ENCODE measurements at places on chromosomes 11 and 22. TPM values are rescaled to one million over a fixed set of nuclear protein-coding genes. Genes with fewer than 3 reads are reported as not detected.

MIOX gene
- not detected for total RNA-seq

C22orf31 gene
- not detected for total RNA-seq

ART1 gene
- total RNA-seq = not detected

DNA sequence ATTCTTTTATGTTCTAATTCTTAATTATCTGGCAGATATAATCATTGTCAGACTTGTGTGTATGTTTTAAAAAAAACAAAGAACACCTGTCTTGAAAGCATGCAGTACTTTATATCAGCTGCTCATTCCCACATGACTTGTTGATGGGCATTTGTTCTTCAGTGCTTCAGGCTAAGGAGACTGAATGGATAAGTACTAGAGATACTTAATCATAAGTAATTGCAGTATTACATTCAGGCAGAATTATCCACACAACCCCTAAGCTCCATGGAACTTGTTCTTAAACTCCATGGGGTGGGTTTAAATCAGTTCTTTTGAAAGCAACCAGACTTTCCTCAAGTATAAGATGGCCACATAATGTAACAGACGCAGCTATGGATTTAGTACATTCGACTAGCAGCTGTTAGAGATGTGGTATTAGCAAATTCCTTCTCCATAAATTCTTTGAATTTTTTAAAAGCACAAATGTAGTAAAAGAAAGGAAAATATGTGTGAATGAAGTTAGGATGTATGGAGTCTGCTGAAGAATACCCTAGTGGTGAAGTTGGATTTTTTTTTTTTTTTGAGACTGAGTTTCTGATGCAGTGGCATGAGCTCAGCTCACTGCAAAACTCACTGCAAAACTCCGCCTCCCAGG lies 3.0 kb downstream of the JAM3 start:
- H3K4me3 ChIP-seq = no peak overlapping the region
- H3K36me3 ChIP-seq = no peaks in the 10 kb centered on the region
- H3K27me3 ChIP-seq = no peaks in the 10 kb centered on the region
- H3K27ac ChIP-seq = no peak overlapping the region
- DNase-seq = no peak

C11orf87 gene
- total RNA-seq = not detected

DNA sequence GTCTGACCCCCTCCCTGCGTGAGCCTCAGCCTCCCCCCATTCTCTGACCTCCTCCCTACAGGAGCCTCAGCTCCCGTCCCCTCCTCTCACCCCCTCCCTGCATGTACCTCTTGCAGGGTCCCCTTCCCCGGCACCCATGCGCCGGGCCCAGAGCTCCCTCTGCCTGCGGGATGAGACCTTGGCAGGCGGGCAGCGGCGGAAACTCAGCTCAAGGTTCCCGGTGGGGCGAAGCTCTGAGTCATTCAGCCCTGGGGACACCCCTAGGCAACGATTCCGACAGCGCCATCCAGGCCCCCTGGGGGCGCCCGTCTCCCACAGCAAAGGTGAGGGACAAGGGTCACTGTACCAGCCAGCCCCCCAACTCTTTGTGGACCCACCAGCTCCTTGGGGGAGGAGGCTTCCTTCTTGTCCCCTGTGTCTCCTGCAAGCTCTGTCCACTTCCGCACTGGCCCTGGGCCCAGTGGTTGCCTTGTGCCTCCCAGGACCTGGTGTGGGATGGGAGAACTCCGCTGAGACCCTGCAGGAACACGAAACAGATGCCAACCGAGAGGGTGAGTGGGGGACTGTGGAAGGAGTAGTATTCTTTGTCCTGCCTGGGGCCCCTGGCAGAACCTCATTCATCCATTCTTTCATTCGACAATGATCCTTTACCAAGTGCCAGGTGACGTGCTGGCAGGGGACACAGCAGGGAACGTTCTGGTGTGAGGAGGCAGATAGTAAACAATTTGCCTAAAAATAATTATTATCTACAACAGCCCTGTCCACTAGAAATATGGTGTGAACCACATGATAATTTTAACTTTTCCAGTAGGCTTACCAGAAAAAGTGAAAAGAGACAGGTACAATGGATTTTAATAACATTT lies 3.7 kb upstream of the RPS6KA4 start:
- H3K27me3 ChIP-seq = no peaks in the 10 kb centered on the region
- peak overlapping the region; percentile 27 for H3K4me3 ChIP-seq
- peak overlapping the region; percentile 86 for H3K27ac ChIP-seq
- no peaks in the 10 kb centered on the region for H3K36me3 ChIP-seq

ZNF280B gene
- 0.55 TPM for total RNA-seq

GRCh38 chr22:46767249-46767985 lies 5.0 kb downstream of the TBC1D22A start:
- H3K27me3 ChIP-seq = no peaks in the 10 kb centered on the region
- peaks cover 78% of the 10 kb centered on the region for H3K4me1 ChIP-seq
- H3K4me3 ChIP-seq = no peak overlapping the region
- H3K27ac ChIP-seq = peak overlapping the region; percentile 51
- DNase-seq = no peak

DNA sequence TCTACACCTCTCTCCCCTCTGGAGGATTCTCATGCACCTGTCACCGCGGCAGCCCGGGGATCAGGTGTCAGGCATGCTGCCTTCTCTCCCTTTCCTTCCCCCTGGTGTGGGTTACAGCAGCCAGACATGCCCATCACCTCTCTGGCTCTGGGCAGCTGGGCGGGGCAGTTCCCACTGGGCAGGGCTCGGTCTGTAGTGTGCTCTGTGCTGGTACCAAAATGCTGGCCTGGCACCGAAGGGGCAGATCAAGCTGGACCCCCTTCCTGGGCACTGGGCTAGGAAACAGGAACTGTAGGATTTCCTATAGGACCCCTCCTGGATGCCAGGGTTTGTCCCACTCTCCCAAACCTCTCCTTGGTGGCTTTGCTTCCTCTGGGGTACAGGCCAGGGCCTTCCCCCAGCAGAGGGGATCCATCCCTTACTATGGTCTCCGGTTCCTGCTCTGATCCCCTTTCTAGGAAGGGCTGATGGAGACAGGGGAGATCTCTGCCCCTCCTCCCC lies 821 bp downstream of the GAL3ST1 start:
- peak; percentile 56 for DNase-seq
- peak overlapping the region; percentile 87 for H3K27ac ChIP-seq
- H3K4me1 ChIP-seq = peaks cover 49% of the 10 kb centered on the region

ZBTB16 gene
- 80.6 TPM for total RNA-seq

MS4A14 gene
- total RNA-seq = not detected

DNA sequence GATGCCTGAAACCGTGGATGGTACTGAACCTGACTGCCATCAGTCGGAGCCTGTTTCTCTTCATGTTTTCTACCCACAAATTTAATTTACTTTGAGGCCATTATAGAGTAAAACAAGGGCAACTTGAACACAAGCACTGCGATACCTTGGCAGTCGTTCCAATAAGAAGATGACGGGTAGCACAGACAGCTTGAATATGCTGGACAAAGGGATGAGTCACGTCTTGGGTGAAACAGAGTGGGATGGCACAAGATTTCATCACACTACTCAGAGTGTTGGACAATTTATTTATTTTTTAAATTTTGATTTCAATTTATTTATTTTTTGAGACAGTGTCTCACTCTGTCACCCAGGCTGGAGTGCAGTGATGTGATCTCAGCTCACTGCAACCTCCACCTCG lies 5.7 kb downstream of the DIXDC1 start:
- peak overlapping the region; percentile 81 for H3K27ac ChIP-seq
- peaks cover 38% of the 10 kb centered on the region for H3K4me1 ChIP-seq
- no peaks in the 10 kb centered on the region for H3K27me3 ChIP-seq
- DNase-seq = no peak

FAM180B gene
- total RNA-seq = not detected

- H3K27ac ChIP-seq = peak overlapping the region; percentile 12
- peaks cover 16% of the 10 kb centered on the region for H3K27me3 ChIP-seq
- no peak overlapping the region for H3K4me3 ChIP-seq
- H3K36me3 ChIP-seq = no peaks in the 10 kb centered on the region
- DNase-seq = no peak
Observed at GRCh38 chr11:119509282-119509841, 86.4 kb upstream of the THY1 start.

GRCh38 chr11:57711414-57712255 lies at the start of gene MED19:
Gene MED19, minus strand, starts transcription at chr11:57712215. Its CDS starts 36 bp downstream, at chr11:57712179.
- no peaks in the 10 kb centered on the region for H3K27me3 ChIP-seq
- peaks cover 10% of the 10 kb centered on the region for H3K36me3 ChIP-seq
- H3K27ac ChIP-seq = peak within 1 kb of the TSS; percentile 91
- DNase-seq = peak; percentile 87

DNA sequence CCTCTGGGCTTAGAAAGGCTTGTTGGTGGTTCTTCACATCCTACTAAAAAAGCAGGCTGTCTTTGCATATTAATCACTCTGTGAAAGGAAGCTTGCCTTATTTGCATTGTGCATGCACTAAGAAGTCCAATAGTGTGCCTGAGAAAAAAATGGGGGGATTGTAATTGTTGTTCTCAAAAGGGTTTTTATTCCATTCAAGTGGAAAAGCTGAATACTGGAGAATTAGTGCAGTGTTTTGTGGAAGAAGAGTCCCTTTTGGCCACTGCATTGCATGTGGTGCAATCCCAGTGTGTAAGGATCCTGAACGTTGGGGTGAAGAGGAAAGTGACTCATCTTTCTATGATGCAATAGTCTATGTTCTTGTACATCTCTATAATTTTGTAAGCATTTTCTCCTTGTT lies 16.5 kb downstream of the NCAM1 start:
- no peaks in the 10 kb centered on the region for H3K36me3 ChIP-seq
- H3K4me1 ChIP-seq = no peaks in the 10 kb centered on the region
- H3K27ac ChIP-seq = no peak overlapping the region

BTG4 gene
- not detected for total RNA-seq

DNA sequence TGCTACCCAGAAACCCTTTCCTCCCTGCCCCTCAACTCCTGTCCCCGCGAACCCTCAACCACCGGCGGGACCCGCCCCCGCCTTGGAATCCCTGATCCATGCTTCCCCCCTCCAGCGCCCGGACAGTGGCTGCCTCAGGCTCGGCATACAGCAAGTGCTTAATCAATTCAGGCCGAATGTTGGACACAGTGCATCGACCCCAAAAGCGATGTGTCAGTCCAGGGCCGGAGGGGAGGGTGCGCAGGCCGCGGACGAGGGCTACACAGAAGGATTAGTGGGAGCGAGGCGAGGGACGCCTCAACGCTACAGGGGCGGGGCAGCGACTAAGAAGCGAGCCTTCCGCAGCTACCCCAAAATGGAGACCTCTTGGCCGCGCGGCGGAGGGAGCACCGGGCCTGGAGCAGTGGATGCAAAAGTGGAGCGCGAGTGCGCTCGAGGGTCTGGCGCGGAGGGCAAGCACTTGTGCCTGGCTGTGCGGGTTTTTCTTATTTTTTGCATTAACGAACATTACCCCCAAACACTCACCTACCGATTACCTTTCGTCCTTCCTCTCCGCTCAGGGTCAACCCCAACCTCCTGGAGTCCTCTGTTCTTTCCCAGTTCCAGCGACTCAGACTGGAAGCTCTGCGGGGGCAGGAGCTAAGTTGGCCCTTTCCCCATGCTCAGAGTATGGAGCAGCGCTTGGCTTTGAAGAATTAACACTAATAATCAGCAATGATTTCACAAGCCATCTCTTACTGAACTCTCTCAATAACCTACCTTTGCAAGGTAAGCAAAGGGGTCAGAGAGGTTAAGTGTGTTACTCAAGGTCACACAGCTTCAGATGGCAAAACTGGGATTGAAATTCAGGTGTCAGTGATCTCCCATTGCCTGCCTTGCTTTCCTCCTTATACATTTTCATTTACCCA lies 30.0 kb upstream of the WNT11 start:
- peak overlapping the region; percentile 88 for H3K4me3 ChIP-seq
- H3K27me3 ChIP-seq = no peaks in the 10 kb centered on the region
- peak overlapping the region; percentile 82 for H3K27ac ChIP-seq
- peaks cover 21% of the 10 kb centered on the region for H3K4me1 ChIP-seq

DNA sequence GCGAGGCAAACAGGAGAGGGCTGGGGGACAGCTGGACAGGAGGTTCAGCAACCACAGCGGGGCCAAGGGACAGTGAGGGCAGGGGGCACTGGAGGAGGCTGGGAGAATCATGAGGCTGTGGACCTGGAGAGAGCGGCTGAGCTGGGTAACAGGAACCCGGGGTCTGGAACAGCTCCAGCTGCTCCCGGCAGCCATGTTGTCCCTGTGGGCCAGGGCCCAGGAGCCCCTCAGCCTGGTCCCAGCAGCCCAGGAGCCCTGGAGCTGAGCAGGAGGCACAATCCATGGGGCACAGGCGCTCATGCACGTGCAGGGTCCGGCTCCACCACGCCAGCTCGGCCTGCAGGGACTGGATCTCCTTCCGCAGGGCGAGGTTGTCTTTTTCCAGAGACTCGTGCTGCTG lies 7.4 kb downstream of the BATF2 start:
- DNase-seq = no peak
- H3K27me3 ChIP-seq = no peaks in the 10 kb centered on the region
- peaks cover 6% of the 10 kb centered on the region for H3K4me1 ChIP-seq
- no peak overlapping the region for H3K4me3 ChIP-seq

All from stomach (tissue), 19 donors.